Cardiac muscle cell (in vitro differentiated cells and primary cell): ENCODE measurements at places on chromosomes 2 and 18. TPM values are rescaled to one million over a fixed set of nuclear protein-coding genes. Genes with fewer than 3 reads are reported as not detected.

- H3K27me3 ChIP-seq, result peaks cover 9% of the 10 kb centered on the region
- H3K4me1 ChIP-seq, result no peaks in the 10 kb centered on the region
- no peak overlapping the region for H3K27ac ChIP-seq
Measured at GRCh38 chr18:12121175-12122042, 27.8 kb downstream of the ANKRD62 start.

DNA sequence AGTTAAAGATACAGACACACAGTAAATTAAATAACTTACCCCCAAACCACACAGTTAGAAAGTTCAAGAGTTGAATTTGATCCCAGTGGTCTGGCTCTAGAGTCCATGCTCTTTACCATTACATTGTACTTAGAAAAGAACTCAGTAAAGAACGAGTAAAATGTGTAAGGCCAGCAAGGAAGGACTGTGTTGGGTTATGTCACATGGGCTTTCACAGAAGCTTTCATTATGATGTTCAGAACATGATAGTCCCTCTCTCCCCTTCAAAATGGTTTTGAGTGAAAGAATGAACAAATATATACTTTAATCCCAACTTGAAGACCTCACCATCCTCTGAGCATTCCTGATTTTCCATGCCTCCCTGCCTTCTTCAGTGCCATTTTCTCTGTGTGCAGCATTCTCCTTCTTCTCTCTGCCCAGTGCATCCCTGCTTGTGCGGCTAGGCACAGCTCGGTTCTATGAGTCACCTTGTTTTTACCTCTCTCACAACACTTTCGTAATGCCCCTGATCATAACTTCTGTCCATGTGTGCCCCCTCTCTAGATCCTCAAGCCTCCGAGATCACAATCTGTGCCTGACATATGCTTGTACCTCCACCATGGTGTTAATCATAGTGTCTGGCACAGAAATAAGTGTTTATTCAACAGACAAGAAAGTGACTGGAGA lies 22.0 kb downstream of the RASGRP3 start:
- DNase-seq, result no peak
- H3K27me3 ChIP-seq, result no peaks in the 10 kb centered on the region
- H3K4me3 ChIP-seq, result no peak overlapping the region
- no peaks in the 10 kb centered on the region for H3K4me1 ChIP-seq

DNA sequence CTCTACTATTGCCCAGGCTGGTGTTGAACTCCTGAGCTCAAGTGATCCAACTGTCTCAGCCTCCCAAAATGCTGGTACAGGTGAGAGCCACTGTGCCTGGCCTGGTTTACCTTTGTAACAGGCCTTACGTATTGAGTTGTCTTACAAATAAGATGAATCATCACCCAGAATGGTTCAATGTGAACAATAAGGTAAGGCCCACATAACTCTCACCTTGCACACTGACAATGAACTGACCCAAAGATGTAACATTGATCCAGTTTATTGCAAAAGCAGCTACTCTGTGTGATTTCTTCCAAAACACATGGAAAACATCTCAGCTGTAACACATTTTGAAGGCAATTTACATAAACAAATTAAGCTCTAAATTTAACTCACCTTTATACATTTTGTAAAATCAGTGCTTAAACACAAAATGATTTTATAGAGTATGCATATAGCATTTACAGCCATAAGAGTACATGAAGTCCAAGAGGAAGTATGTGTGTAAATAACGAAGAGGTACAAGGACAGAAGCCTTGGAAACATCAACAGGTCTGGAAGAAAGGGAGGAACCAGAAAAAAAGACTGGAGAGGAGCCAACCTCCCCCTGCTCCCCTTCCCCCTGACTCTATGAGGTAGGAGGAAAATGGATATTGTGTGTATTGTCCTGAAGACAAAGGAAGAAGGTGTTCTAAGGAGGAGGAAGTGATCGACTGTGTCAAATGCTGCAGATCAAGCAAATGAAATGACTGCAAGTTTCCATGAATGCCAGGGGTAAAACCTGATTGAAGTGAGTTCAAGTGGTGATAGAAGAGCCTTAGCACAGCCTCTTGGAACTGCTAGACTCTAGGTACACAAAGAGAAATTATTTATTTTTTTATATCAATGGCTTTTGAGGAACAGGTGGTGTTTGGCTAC lies 5.6 kb upstream of the WDFY1 start:
- no peaks in the 10 kb centered on the region for H3K4me1 ChIP-seq
- DNase-seq, result no peak
- no peaks in the 10 kb centered on the region for H3K36me3 ChIP-seq
- no peaks in the 10 kb centered on the region for H3K27me3 ChIP-seq

GRCh38 chr2:201349601-201350000 lies 7.5 kb downstream of the FLACC1 start:
- H3K27me3 ChIP-seq, result no peaks in the 10 kb centered on the region
- H3K27ac ChIP-seq, result no peak overlapping the region
- peaks cover 4% of the 10 kb centered on the region for H3K4me1 ChIP-seq
- no peak for DNase-seq
- H3K36me3 ChIP-seq, result no peaks in the 10 kb centered on the region
- no peak overlapping the region for H3K4me3 ChIP-seq

GRCh38 chr2:152348388-152348787 lies 13.4 kb downstream of the FMNL2 start:
- DNase-seq, result no peak
- H3K36me3 ChIP-seq, result no peaks in the 10 kb centered on the region
- no peaks in the 10 kb centered on the region for H3K27me3 ChIP-seq
- peaks cover 3% of the 10 kb centered on the region for H3K4me1 ChIP-seq
- no peak overlapping the region for H3K27ac ChIP-seq
- no peak overlapping the region for H3K4me3 ChIP-seq

GRCh38 chr2:28592481-28592880 lies 96.6 kb downstream of the PLB1 start:
- H3K4me1 ChIP-seq, result peaks cover 26% of the 10 kb centered on the region
- no peaks in the 10 kb centered on the region for H3K27me3 ChIP-seq
- H3K27ac ChIP-seq, result no peak overlapping the region

DNA sequence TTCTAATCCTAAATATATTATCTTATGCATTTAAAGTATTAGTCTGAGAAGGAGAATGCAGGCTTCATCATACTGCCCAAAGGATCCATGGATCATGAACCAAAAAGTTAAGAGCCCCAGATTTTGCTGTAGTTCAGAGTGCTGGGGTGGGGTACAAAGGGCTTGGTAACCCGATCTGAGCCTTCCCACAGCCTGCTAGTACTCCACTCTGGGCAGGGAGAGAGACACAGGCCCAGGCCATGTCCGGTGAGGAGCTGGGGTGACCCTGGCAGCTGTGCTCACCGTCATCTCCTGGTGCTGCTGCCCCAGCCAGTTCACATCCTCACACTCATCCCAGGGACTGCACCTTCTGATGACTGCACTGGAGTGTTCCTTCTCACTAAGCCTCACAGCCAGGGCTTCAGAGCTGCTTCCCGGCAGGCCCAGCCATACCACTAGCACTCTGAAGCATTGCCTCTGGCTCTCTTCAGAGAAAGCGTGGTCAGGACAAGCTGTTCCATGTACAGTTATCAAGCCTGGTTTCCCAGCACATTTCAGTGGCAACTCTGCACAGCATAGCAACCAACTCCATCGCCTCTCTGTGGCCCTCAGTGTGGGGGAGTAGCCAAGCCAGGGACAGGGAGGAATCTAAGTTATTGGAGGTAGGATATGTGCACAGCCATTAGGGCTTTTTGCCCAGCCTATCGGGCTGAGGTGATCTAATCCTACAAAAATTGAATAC lies 189.0 kb upstream of the CTAGE1 start:
- no peak overlapping the region for H3K4me3 ChIP-seq
- H3K27me3 ChIP-seq, result no peaks in the 10 kb centered on the region
- no peak overlapping the region for H3K27ac ChIP-seq
- H3K4me1 ChIP-seq, result no peaks in the 10 kb centered on the region

DNA sequence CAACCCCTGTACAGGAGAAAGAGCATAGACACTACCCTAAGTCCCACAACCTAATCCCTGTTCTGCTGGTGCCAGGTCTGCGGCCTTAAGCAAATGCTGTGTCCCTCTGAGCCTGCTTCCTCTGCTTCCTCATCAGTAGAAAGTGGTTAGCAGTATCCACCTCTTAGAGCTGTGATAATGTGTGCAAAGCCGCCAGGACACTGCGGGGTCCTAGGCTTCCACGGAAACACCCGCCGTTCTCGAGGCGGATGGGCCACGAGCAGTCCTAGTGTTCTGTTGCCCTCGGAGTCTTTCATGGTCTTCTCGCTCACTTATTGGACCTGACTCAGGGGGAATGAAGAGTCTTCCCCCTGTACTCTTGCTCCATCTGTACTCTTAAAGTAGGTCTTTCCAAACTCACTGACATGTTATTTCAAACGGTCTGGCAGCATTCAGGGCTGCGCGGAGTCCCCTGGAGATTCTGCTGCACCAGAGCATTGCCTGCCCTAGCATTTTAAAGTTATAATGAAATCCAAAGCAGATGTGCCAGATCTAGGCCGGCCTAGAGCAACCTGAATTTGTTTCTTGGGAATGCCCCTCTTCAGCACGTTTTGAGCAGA lies 107.2 kb upstream of the ZNF236 start:
- H3K27me3 ChIP-seq, result no peaks in the 10 kb centered on the region
- DNase-seq, result no peak
- H3K4me1 ChIP-seq, result no peaks in the 10 kb centered on the region
- no peak overlapping the region for H3K27ac ChIP-seq

DNA sequence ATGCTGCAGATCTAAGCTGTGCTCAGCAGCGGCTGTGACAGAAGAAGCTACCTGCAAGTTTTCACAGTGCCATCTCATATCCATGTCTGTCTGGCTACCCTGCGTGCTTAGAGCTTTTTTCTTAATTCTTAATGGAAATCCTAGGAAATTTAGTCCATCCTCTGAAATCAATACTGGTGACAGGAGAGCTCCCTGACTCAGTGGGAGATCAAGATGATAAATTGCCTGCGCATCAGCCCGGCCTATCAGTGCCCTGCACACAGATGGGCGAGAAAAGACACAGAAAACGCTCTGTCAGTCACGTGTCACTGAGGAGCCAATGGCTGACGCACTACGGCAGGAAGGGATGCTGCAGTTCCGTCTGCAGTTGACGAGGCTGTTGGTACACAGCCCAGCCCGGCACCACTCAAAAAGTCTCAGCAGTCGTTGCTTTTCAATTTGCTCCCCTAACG lies 819.6 kb upstream of the FSHR start:
- peak overlapping the region; percentile 38 for H3K27ac ChIP-seq
- peak overlapping the region; percentile 12 for H3K4me3 ChIP-seq
- H3K36me3 ChIP-seq, result no peaks in the 10 kb centered on the region
- DNase-seq, result peak; percentile 47
- peaks cover 11% of the 10 kb centered on the region for H3K4me1 ChIP-seq

- no peaks in the 10 kb centered on the region for H3K4me1 ChIP-seq
- H3K4me3 ChIP-seq, result no peak overlapping the region
- no peak for DNase-seq
- H3K27me3 ChIP-seq, result no peaks in the 10 kb centered on the region
- H3K27ac ChIP-seq, result no peak overlapping the region
Measured at GRCh38 chr2:207662203-207662602, 37.0 kb upstream of the METTL21A start.

- H3K27me3 ChIP-seq, result no peaks in the 10 kb centered on the region
- peak overlapping the region; percentile 70 for H3K27ac ChIP-seq
- no peaks in the 10 kb centered on the region for H3K36me3 ChIP-seq
Measured at GRCh38 chr2:121489911-121490583, 40.6 kb upstream of the RNU4ATAC start.

DNA sequence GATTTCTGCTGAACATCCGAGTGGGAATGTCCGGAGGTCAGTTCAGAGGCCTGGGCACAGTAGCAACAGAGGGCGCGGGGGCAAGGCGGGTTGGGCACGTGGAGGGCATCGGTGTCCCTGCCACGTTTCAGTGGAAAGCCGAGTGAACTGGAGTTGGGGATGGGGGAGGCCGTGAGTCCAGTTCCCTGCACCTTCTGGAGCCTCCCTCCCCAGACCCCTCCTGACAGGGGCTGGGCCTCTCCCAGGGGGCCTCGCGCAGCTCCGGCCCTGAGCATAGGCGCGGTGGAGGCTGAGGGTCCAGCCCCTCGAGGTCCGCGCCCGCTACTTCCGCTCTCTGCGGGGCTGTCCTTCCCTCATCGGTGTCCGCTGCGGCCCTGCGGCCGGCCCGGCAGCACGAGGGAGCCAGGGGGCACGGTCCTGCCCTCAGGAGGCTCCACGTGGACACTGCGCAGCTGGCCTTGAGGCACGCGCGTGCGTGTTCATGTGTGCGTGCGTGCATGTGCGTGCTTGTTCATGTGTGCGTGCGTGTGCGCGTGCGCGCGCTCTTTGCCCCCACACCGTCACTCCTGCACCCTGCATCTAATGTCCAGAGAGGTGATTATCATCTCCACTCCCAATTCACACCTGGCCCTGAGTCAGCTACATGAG lies 50.2 kb downstream of the PLEKHB2 start:
- H3K27me3 ChIP-seq, result no peaks in the 10 kb centered on the region
- H3K27ac ChIP-seq, result no peak overlapping the region
- no peaks in the 10 kb centered on the region for H3K36me3 ChIP-seq
- no peaks in the 10 kb centered on the region for H3K4me1 ChIP-seq
- no peak overlapping the region for H3K4me3 ChIP-seq

GRCh38 chr2:100606726-100607343 lies 44.0 kb downstream of the PDCL3 start:
- no peaks in the 10 kb centered on the region for H3K36me3 ChIP-seq
- H3K4me3 ChIP-seq, result no peak overlapping the region
- no peak overlapping the region for H3K27ac ChIP-seq
- no peaks in the 10 kb centered on the region for H3K27me3 ChIP-seq
- H3K4me1 ChIP-seq, result no peaks in the 10 kb centered on the region

DNA sequence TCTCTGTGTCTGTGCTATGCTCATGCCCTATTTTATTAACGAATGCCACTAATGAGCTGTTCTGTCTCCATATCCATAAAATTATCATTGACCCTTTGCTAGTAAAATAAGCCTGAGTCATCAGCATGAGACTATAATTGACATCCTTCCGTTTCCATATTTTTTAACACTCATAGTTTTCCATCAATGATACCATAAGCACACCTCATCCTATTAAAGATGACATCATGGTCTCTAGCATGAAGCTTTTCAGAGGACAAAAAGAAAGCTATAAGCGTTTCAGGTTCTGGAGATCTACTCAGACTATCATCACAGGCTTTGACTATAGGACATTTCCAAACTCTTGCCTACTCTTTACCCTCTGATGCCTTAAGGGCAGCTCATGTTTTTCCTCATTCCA lies 1.2 kb upstream of the DSC2 start:
- H3K4me3 ChIP-seq, result no peak overlapping the region
- no peak overlapping the region for H3K27ac ChIP-seq
- H3K4me1 ChIP-seq, result peaks cover 16% of the 10 kb centered on the region

Gene CHRNG
- 0.28 and 0.37 TPM in 2 replicates for polyA plus RNA-seq

Gene C18orf63
- not detected in 2 replicates for polyA plus RNA-seq

Gene NOSTRIN
- polyA plus RNA-seq, result 2.9 and 3.6 TPM in 2 replicates

Gene TOGARAM2
- not detected in 2 replicates for polyA plus RNA-seq

Gene RESP18
- polyA plus RNA-seq, result not detected in 2 replicates

Gene RNU2-63P
- 1.7 TPM in 1 of 2 replicates, not detected in the other for polyA plus RNA-seq

Gene B3GNT7
- polyA plus RNA-seq, result 2.9 and 6.9 TPM in 2 replicates

Gene IL1A
- not detected in 2 replicates for polyA plus RNA-seq

Gene C2orf80
- not detected in 2 replicates for polyA plus RNA-seq

Gene GRHL1
- 0.92 TPM in 1 of 2 replicates, not detected in the other for polyA plus RNA-seq
